ENCODE measurements at places on chromosomes 1 and 21.

- DNase-seq = no peak
These were observed 82.1 kb upstream of the F3 start for GRCh38 chr1:94623560-94624148.

- no peak for DNase-seq
These were observed 1422.5 kb downstream of the KCNT2 start for GRCh38 chr1:195185736-195186135.

DNA sequence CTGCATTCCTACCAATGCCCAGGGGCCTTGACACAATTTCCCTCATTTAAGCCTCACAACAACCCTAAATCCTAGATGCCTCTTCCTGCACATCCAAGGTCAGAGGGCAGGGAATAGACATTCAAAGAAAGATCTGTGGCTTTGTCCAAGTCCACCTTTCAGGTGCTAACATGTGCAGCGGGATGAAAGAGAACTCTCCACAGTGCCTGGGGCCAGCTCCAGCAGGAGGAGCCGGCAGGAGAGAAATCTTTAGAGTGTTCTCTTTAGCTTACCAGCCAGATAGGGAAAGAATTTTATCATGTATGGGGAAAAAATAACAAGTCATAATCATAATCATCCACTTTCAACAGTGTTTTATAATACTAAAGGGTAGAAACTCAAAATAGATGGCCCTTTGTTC lies 319.7 kb downstream of the MATN1 start:
- no peak for DNase-seq

GRCh38 chr1:43836267-43836951 lies 97.2 kb upstream of the ARTN start:
- DNase-seq = peak; percentile 98

DNA sequence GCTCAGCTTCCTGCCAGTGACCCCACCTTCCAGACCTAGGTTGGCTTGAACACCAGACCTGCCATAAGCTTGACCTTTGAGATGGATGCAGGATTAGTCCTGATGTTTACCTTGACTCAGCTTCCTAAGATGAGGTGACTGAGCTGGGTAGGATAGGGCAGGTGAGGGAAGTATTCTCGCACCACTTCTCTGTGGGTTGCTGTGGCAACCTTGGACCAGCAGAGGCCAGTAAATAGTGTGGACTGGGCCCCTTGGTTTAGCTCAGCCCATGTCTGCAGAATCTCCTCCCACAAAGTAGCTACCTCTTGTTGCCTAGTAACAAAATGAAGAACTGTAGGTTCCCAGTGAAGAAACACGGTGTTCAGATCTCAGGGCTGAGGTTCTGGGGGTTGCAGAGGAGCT lies 8.4 kb downstream of the RPS6KA1 start:
- peak; percentile 77 for DNase-seq

DNA sequence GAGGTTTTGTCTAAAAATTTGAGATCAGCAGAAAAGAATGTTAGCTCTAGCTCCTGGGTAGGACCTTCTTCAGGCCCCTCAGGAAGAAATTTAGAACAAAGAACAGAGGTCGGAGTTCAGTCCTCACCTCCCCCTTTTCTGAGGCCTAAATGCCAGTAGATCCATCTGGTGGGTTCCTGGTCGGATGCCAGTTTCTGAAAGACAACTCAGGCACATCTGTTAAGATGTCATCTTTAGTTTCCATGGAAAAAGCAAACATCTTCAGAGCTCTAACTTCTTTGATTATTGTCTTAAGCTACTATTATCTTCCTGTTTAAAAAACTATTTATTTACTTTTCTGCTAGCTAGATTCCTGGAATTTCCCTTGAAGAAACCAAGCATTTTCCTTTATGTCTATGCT lies 37.1 kb upstream of the USP25 start:
- DNase-seq = no peak

GRCh38 chr21:45551316-45551715 lies 9.1 kb upstream of the SLC19A1 start:
- no peak for DNase-seq

DNA sequence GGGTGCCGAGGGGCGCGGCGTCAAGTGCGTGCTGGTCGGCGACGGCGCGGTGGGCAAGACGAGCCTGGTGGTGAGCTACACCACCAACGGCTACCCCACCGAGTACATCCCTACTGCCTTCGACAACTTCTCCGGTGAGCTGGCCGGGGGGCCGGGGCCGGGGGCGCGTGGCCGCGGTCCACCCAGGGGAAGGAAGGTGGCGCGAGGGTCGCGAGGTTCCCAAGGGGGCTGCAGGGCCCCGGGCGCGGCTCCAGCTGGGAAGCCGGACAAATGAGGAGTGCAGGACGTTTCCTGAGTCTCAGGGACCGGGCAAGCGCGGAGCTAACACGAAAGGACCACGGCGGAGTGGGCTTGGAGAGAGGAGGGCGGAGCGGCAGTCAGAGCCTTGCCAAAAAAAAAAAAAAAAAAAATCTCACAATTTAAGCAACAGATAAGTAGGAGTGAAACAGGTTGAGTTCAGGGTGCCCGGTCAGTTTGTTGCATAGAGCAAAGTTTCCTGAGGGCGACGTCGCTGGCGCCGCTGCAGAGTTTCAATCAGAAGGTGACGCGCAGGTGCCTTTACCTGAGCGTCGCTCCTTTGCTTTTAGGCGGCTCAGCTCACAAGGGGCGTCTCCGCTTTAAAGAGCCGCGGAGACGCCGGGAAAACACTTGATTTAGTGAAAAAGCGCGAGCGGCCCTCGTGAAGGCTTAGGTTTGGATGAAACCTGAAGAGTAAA lies 750 bp downstream of the RHOU start:
- no peak for DNase-seq

GRCh38 chr1:62800825-62801306 lies 16.9 kb downstream of the ATG4C start:
- peak; percentile 91 for DNase-seq

GRCh38 chr1:55554611-55555010 lies 339.4 kb upstream of the USP24 start:
- DNase-seq = no peak

DNA sequence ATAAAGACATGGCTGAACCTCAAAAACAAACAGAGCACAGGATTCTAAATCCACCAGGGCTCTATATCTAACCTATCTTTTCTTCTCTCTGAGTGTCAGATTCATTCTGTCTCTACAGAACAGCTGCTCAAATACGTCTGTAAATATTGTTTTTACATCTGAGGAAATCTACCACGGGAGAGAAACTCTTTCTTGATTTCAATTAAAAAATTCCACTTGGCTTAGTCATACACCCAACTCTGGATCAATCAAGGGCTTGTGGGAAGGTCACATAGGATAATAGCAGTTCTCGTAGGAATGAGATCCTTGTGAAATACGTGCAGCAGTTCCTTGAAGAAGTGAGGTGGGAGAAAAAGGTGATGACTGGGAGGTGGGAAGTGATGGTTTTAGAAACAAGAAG lies 1355.7 kb upstream of the ADGRL2 start:
- DNase-seq = no peak

DNA sequence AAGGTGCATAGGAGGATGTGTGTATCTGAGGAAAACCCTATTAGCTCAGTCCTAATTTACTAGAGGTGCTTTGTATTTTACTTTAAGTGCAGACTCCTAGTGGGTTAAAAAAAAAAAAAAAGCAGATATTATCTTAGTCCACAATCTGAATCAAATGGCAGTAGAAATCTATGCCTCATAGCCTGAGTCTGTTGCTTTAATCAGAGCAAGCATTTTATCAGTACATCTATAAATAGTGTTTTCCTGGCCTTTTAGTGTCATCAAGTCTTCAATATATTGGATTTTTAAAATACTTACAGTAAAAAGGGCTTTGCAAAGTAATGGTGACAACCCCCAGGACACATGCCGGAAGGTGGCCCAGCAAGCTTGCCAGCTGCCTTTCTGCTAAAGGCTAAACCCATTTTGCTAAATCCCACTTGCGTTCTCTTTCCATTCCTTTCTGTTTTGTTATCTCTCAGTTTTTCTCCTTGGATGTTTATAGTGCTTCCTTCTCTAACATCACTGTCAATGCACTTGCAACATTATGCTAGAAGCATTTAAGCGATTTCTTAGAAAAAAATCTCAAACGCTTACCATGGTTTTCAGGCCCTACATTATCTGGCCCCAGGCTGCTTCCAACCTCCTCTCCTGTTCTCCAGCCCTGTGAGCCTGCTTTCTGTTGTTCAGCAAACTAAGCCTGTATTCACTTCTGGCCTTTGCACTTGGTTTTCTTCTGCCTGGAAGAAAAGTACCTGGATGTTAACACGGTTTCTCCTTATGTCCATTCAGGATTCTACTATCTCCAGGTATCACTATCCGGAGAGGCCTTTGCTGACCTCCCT lies 206.3 kb downstream of the PDE4B start:
- DNase-seq = no peak

- no peak for DNase-seq
These were observed 446.8 kb downstream of the USP25 start for GRCh38 chr21:16176570-16176969.

- DNase-seq = no peak
These were observed 70.0 kb downstream of the LMO4 start for GRCh38 chr1:87398641-87399040.

GRCh38 chr1:99749504-99750347 lies 16.7 kb downstream of the FRRS1 start:
- no peak for DNase-seq

DNA sequence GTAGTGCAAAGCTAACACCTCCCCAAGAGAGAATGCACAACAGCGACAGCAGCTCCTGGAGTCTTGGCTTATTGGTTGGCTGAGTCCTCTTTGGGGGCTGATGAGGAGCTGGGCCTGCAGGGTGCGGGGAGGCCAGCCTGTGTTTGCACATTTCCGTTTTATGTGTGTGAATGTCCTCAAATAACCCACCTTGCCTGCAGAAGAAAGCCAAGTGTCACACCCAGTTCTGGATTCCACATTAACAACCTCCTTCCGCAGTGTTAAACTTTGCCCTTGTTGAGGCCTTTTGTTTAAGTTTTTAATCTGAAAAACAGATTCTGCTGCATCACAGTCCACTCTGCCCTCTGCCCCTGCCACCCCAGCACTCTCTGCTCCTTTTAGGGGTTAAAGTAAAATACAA lies 274.5 kb downstream of the TM2D1 start:
- no peak for DNase-seq

DNA sequence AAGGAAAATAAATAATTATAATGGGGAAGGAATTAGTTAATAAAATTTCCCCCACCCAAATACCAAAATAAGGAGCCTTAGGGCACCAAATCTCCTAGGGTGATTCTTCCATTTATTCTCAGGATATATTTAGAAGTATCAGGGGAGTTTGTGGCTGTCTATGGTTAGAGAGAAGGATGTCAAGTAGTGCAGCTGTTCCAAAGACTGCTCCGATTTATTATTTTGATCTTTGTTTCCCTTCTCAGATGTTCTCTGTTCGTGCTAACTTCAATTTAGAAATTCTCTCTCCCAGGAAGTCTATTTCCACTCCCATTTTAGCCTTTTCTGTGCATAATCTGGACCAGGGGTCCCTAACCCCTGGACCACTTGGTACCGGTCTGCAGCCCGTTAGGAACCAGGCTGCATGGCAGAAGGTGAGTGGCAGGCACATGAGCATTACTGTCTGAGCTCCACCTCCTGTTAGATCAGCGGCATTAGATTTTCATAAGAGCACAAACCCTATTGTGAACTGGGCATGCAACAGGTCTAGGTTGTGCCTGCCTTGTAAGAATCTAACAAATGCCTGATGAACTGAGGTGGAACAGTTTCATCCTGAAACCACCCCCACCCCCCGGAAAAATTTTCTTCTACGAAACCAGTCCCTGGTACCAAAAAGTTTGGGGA lies 9.3 kb upstream of the MAST2 start:
- DNase-seq = peak; percentile 82

DNA sequence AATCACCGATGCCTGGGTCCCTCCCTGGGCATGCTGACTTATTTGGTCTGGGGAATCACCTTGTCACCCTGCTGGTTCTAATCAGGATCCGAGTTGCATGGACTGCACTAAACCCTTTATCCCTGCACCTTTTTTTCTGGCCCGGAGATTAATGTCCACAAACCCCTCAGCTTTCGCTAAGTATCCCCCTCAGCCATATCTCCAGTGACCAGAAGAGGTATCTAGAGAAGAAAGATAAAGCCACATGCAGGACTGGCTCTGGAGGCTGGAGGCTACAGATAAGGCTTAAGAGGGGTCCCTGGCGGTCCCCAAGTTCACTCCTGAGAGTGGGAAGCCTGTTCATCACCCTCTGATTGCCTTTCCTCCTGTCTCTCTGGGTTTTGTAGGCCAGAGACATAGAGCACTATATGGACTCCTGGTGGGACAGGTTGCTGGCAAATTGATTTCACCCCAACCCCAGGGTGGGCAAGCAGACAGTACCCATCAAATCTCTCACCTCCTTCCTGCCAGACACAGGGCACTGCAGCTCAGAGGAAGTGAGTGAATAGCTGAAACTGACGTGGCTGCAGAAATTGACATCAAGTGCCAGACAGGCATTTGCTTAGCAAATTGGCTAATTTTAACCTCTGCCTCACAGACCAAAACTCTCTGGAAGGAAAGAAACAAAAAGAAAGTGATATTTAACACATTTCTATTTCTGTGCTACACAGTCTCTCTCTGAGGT lies 38.8 kb downstream of the HMGB4 start:
- peak; percentile 87 for DNase-seq

DNA sequence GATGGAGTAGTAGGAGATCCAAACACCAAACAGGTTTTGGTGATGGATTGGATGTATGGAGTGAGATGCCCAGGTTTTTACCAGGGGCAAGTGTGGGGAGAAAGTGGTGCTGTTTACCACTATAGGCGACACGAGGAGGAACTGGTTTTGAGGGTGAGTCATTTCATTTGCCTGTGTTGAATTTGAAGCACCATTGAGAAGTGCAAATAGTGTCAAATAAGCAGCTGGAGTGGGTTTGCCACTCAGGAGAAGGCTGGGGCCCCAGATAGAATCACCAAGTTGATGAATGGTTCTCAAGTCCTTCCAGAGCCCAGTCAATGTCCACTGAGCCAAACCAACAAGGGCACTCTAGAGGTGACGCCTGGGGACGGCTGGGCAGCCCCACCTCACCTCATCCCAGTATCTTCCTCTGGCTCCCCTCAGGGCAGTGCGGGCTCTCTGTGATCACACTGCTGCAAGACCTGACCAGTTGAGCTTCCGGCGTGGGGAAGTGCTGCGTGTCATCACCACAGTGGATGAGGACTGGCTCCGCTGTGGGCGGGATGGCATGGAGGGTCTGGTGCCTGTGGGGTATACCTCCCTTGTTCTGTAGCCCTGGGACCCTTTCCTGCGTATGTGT lies 9.4 kb downstream of the RUSC1 start:
- no peak for DNase-seq

- DNase-seq = peak; percentile 85
These were observed at the start of gene ZDHHC18 for GRCh38 chr1:26826261-26827105. Gene ZDHHC18, plus strand, starts transcription at chr1:26826688. Its CDS starts 117 bp downstream, at chr1:26826805.

GRCh38 chr1:235199441-235199840 lies 38.4 kb upstream of the RBM34 start:
- DNase-seq = peak; percentile 62

- peak; percentile 55 for DNase-seq
These were observed 111.4 kb downstream of the NFIA start for GRCh38 chr1:61193808-61194207.

GRCh38 chr1:111509997-111510375 lies 6.6 kb upstream of the ADORA3 start:
- DNase-seq = no peak

GRCh38 chr1:118116401-118116800 lies 68.6 kb downstream of the SPAG17 start:
- DNase-seq = no peak

GRCh38 chr1:8604041-8604945 lies 213.1 kb downstream of the RERE start:
- DNase-seq = no peak
